Naive thymus-derived CD4-positive, alpha-beta T cell (primary cell): ENCODE measurements at places on chromosomes 6 and 20. TPM values are rescaled to one million over a fixed set of nuclear protein-coding genes. Genes with fewer than 3 reads are reported as not detected.

- no peak for DNase-seq
Observed at GRCh38 chr6:13513626-13514502, 26.5 kb upstream of the GFOD1 start.

DNA sequence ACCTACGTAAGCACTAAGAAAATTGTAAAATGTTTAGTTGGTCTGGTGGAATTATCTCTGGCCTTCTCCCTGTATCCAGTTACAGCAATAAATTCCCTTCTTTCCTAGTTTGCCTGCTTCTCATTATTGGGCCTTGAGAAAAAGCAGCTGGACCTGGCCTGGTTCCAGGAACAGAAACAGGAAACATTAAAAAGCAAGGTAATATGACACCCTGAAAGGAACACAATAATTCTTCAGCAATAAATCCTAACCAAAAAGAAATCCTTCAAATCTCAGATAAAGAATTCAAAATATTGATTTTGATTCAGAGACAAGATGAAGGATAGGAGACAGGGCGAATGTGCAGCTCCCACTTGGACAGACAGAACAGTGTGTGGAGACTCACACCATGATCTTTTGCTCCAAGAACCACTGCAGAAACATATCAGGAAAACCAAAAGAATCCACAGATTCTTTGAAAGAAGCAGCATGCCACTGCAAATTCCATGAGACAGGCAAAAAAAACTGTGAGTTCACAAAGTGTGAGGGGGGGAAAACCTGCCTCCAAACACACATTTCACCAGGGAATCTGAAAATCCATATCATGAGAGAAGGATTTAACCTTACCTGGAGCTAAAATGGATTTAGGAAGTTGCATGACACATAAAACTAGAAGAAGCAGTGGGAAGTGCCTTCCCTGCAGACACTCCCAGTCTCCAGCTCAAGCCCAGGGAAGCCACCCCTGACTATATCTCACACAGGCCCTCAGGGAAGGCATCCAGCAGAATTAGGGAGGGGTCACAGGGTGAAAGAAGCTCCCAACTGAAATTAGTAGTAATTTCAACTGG is 28.9 kb downstream of the TREM1 start:
- no peak for DNase-seq

DNA sequence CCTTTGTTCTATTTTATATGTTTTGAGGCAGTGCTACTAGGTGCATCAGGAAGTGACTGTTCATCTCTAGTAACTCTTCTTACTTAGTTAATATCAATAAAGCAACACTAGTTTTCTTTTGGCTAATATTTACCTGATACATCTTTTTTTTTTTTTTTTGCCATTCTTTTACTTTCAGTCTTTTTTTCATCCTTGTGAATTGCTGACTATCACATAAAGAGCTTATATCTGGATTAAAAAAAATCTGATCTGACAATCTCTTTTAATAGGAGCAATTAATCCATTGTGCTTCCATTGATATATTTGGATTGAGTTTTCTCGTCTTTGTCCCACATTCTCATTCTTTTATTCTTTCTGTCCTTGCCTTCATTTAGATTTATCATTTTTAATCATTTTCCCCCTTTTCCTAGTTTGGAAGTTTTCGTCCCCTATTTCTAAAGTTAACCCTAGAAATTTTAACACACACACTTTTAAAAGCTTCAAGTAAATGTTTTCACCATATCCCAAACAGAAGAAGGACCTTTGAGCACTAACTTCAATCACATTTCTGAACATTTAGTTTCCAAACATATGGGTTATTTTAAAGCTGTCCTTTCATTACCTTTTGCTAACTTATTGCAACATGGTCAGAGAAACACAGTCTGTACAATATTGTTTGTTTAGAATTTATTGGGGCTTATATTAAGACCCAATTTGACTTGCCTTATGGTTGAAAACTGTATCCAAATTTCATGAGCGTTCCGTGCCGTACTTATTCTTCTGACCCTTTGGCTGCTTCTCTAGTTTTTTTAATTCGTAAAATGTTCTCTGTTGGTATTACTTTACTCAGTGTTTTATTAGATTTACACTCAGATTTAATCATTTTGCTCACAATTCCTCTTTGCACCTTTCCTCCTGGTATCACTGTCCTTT is 63.0 kb downstream of the SYCP2L start:
- DNase-seq = no peak

GRCh38 chr6:133681891-133682290 is 207.0 kb upstream of the TCF21 start:
- DNase-seq = no peak

DNA sequence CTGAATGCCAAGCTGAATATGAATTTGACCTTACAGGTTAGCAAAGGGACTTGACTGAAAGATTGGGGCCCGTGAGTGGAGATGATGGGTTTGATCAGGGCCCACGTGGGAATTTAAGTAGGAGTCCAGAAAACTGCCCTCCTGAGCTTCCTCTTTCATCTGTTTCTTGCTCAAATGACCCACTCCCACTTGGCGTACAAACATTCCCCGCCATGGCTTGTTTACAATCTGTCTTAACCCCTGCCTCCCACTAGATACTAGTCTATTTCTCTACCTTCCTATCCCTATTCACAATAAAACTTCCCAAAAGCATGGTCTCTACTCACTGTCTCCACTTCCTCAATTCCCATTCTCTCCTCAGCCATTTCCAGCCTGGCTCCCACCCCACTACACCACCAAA is 9.4 kb downstream of the MMP9 start:
- no peak for DNase-seq

GRCh38 chr6:139240161-139241010 is 51.4 kb downstream of the TXLNB start:
- DNase-seq = no peak

GRCh38 chr6:12522347-12522746 is 194.2 kb upstream of the PHACTR1 start:
- no peak for DNase-seq

GRCh38 chr20:40536808-40537207 is 152.2 kb downstream of the MAFB start:
- DNase-seq = no peak

Gene NKX2-2
- total RNA-seq = not detected

DNA sequence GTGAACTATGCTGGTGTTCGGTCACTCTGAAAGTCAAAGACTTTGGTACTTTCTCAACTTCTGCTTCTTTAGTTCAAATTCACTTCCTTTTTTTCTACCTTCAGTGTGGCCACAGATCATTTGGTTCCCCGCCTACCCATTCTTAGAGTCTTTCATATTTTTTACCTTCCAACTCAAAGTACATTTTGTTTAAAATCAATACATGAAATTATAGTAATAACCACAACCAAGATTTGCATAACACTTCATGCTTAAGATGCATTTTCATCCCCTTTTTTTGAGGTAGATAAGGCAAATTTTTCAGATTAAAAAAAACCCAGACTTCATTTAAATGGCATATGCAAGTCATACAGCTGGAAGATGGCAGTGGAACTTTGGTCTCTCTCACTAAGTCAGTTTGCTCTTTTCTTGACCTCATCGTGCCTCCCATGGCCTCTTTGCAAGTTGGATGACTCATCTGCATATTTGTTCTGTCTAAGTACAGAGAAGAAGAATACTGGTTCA is 11.9 kb upstream of the CNR1 start:
- no peak for DNase-seq

GRCh38 chr6:30974490-30975252 is 8.8 kb upstream of the MUC21 start:
- no peak for DNase-seq

DNA sequence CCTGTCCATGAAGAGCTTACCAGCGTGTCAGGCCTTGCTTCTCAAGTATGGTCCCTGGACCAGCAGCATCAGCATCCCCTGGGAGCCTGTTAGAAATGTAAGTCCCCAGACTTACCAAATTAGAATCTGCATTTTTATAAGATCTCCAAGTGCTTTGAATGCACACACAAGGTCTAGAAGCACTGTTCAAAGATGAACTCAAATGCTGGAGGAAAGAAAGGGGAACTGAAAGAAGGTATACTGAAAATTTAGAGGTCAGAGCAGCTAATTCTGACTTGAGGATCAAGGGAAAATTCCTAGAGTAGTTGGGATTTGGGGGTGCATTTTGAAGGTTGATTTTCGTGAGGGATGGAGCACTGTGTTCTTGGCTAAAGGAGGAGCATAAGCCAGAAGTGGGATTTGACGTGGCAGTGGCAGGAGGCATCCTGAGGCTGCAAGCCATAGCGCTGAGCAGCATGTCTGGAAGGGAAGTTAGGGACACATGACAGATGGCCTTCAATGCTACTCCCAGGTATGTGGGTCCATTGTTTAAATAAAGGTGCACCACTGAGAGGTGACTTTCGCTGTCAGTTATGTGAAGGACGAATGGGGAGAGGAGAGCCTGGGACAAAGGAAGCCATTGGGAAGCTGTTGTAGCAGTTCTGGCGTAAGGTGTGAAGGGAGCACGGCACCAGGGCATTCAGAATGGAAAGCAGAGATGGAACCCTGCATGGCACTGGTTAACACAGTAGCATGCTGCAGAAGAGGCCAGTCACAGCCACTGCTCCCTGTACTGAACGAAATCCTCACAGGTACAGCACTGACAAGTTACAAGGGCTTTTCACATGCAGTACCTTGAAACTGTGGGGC is 36.2 kb downstream of the ARMC2 start:
- DNase-seq = no peak

Gene JARID2
- total RNA-seq = 29.9 TPM
